Naive thymus-derived CD4-positive, alpha-beta T cell (primary cell): ENCODE measurements at places on chromosomes 5 and 9. TPM values are rescaled to one million over a fixed set of nuclear protein-coding genes. Genes with fewer than 3 reads are reported as not detected.

- no peak for DNase-seq
Observed at GRCh38 chr5:142587354-142587965, 98.4 kb downstream of the FGF1 start.

- no peak for DNase-seq
Observed at GRCh38 chr9:108186642-108187395, 669.0 kb downstream of the ACTL7B start.

DNA sequence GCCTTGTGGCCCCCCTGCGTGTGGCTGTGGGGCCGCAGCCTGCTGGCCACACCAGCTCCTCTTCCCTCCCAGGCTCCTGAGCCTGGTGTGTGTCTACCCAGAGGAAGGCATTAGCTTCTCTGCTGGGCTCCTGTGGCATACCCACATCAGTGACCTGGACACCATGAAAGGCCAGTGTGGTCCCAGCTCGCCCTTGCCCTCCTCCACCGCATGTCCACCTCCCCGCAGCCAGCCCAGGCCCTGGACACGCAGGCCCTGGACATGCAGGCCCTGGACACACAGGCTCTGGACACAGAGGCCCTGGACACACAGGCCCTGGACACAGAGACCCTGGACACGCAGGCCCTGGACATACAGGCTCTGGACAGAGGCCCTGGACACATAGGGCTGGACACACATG is 153.4 kb upstream of the PPP1R26 start:
- DNase-seq = no peak

DNA sequence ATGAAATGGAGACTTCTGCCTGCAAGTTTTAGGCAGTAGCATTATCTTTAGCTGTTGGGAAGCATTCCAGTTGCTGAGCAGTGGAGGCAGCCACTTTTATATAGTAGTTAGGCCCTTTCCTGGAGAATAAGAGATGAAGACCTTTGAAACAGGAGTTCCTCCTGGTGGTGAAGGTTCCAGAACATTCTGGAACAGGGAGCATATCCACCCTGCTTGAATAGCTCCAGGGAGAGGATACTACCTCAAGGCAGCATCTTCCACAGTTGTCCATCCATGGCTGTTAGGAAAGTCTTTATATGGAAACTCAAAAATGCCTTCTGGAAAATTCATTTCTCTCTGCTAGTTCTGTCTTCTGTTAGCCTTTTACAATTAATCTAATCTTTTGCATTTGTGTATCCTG is 3.0 kb downstream of the ASPN start:
- DNase-seq = no peak

The ANXA2R gene
- total RNA-seq = 13.2 and 15.1 TPM in 2 replicates

GRCh38 chr5:174454464-174454863 is 269.9 kb upstream of the MSX2 start:
- peak; percentile 9 for DNase-seq
